Activated CD4-positive, CD25-positive, alpha-beta regulatory T cell treated with anti-CD3 and anti-CD28 coated beads, Interleukin-2, amount 50 U/mL, for 24 hours (primary cell): ENCODE measurements at places on chromosomes 7 and 10.

DNA sequence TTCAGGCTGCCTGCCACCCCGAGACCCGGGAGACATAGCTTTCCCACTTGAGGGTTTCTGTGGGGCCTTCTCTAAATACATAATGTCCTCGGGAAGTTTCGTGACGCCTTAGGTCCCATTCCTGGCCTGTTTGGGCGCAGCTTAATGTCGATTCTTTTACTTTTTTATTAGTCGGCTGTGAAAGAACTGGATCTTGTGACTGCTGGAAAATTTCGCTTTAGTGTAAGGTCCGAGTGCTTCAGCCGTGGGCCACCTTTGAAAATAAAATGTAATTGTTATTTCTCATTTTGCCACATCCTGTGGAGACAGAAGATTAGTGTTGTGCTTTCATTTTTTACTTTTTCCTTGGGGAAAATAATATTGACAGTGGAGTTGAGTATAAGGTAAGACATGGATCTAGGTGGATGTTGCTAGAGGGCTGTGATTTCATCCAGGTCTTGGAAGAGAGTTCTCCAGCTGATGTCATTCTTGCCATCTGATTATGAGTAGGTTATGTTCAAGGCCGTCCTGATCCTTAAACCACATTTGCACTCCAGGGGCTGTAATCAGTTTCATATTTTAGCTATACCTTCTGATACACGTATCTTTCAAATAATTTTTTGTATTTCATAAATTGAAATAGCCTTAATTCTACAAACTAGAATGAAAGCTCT is 830 bp downstream of the RAB18 start:
- ATAC-seq: no peak

DNA sequence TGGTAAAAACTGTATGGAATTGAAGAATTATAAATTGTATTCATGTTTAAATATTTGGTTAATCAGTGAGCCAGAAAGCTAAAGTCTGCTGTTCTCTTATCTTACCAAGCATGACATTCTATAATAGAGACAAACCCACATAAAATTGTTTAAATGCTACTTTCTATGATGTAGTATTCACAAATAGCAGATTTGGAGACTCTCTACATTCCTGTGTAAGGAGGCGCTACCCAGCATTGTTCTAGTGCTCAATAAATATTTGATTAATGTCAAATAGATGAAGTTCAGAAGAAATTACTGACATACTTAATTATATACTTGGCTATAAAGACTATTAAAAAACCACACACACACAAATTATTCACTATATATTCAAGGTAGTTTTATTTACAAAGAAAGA is 49.8 kb downstream of the DOCK4 start:
- ATAC-seq: no peak

DNA sequence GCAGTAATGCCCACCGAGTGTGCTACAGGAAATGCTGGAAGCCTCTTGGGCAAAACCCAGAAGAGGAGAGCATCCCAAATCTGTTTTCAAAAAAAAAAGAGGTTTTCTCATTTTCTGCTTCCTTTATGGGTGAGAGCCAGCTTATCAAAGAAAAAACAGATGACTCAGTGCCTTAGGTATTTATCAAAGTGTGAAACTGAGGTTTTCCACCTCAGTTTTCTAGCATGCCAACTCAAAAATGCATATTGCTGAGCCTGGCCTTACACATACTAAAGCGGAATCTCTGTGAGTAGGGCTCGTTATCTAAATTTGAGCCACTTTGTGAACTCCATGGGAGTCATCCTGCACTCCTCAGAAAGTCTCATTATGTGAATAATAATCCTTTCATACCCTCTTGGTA is 705.1 kb downstream of the SUGCT start:
- no peak for ATAC-seq

DNA sequence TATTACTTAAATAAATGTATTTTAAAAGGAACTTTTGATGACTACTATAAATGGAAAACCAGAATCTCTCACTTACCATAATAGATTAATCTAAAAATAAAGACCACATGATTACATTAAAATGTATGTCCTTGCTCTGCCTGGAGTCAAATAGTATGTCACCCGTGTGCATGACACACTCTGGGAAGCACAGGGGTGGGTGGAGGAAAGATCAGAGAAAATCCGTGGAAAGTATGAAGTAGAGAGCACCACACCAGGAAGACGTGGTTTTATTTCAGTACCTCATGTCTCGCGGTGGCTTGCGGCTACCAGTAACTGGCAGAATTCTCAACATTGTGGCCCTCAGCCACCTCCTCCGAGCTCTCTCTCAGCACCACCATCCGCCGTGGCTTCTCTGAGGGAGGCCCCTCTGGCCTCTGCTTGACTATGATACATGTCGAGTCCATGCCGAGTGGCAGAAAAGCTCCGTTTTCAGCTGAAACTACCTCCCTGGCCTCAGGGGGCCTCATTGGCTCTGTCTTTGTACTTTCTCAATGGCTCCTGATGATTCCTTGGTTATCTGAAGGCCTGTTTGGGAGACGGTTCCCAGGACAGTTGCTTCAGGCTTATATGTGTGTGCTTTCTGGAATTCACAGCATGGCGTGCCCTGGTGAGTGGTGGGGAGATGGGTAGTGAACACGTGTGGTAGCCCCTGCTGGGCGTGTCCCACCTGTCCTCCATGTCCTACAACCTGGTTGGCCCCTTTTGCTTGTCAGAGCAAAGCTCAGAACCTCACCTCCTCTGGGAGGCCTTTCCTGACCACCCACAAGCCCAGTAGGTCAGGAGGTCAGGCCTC is 49.8 kb downstream of the LHPP start:
- ATAC-seq: no peak

- ATAC-seq: no peak
Measured at GRCh38 chr10:76736815-76737618, 900.6 kb downstream of the KCNMA1 start.

DNA sequence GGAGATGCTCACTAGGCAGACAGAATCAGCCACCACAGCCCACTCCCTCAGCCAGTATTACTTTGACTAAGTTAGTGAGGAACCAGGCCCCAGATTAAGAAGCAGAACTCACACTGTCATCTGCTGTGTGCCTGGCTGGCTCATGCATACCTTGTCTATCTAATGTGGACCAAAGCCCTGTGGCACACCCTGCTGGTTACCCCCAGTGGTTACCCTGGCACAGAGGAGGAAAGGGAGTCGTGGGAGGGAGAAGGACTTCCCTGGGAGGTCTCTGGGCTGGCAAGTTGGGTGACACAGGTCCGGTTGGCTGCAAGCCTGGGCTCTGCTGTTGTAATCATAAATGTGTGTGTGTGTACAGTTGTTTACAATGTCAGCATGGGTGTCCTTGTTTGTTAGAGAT is 7.5 kb upstream of the SH2D4B start:
- ATAC-seq: peak; percentile 79

DNA sequence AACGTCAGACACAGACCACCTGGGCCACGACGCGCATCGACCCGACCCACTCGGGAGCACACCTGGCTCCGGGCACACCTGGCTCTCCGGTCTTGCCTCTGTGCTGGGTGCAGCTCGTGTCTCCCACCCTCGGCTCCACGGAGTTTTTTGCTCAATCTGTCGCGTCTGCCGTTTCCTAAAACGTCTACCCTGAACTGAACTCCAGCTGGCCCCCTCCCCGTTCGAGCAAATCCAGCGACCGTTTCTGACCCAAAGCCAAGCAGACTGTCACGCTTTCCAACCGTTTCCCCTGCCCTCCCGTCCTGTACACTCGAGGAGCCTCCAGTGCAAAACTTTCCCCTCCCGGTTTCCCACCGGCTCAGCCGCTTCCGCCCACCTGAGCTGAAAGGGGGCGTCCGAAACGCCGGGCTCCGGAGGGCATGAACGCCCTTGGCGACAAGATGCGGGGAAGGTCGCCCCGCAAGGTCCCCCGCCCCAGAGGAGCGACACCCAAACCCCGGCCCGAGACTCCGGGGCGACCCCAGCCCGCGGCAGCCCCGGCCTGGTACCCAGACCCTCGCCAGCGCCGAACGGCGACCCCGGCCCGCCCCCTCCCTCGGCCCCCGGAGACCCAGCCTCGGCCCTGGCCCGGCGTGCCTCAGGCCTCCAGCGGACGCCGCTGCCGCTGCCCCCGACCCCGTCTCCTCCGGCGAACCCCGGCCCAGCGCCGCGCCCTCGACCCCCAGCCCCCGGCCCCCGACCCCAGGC is 557 bp downstream of the CYTH3 start:
- peak; percentile 6 for ATAC-seq

DNA sequence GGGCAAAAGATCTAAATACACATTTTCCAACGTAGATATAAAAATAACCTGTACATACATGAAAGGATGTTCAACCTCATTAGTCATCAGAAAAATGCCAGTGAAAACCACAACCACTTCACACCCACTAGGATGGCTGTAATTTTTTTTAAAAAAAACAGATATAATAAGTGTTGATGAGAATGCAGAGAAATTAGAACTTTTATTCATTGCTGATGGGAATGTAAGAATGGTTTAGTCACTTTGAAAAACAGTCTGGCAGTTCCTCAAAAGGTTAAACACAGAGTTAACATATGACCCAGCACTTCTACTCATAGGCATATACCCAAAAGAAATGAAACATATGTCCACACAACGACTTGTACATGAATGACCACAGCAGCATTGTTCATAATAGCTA is 32.3 kb upstream of the PRKCQ start:
- ATAC-seq: peak; percentile 82

DNA sequence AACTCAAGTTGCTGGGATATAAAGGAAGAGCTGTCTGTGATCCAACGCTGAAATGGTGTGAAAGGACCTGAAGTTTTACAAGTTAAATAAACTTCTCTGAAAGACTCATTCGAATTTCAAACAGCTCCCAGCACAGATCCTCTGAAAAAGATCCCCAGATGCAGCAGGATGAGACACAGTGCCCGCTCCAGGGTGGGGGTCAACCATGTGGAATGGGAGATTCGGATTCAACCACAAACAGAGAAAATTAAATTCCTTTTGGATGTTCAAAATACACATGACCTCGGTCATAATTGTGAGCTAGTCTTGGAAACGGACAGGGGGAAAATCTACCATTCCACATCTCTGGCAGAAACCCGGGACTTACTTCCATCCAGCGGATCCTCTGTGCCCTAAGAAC is 119.6 kb downstream of the PRKAG2 start:
- ATAC-seq: no peak

DNA sequence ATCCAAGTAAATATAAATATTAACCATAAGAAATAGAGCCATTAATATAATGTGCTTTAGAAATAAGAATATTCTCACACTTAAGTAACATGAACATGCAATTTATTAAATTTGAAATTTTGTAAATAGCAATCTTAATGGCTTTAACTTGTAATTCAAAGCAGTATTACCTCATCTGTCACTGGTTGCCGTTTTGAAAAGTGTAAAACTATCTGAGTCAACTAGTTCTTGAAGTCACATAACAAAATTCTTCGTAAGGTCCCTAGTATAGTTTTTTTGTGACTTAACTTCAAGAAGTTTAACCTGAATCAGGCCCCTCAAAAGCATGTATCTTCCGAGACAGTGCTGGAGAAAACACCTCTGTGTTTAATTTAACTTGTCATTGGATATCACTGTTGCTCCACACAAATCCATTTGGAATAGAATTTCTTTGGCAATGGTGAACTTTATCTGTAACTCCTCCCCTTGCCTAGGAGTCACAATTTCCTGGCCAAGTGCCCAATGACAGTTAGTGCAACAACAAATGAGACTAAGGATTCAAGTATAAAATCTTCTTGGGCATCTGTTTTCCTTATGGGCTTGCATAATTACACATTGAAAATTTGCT is 47.1 kb downstream of the NT5C2 start:
- ATAC-seq: no peak

GRCh38 chr7:71835056-71835455 is 577.1 kb downstream of the CALN1 start:
- no peak for ATAC-seq

- ATAC-seq: no peak
Measured at GRCh38 chr7:138926241-138926612, 55.0 kb downstream of the KIAA1549 start.

DNA sequence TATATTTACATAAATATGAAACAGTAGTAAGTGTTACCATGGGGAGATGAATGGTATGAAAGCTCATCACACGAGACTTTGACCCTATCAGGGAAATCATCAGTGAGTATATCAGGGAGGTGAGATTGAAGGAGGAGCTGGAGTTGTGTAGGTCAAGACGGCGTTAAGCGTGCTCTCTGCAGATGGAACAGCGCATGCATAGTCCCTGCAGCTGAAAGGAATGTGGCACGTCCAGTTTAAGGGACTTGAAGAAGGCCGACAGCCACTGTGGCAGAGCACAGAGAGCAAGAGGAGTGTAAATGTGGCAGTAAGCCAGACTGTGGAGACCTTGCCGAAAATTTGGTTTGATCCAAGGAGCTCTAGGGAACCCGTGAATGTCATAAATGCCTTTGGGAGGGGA is 38.9 kb downstream of the POU6F2 start:
- no peak for ATAC-seq

DNA sequence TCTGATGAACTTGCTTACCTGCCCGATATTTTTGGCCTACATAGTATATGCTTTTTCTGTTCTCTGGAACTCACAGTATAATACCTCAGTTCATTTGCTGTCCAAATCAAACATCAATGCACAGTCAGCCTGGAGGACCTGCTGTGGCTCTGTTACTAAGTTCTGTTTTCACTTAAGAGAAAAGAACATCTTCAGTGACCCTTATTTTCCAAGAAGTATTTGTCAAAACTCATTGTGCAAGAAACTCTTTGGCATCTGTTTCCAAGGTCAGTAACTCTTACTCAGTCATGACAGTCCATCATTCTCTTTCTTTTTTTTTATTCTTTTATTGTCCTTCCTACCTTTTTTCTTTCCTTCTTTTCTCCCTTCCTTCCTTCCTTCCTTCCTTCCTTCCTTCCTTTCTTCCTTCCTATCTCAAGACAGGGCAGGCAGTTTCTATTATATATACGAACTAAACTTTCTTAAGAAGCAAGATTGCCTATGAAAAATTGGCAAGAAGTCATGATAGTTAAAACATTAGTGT is 37.8 kb upstream of the SEM1 start:
- no peak for ATAC-seq

DNA sequence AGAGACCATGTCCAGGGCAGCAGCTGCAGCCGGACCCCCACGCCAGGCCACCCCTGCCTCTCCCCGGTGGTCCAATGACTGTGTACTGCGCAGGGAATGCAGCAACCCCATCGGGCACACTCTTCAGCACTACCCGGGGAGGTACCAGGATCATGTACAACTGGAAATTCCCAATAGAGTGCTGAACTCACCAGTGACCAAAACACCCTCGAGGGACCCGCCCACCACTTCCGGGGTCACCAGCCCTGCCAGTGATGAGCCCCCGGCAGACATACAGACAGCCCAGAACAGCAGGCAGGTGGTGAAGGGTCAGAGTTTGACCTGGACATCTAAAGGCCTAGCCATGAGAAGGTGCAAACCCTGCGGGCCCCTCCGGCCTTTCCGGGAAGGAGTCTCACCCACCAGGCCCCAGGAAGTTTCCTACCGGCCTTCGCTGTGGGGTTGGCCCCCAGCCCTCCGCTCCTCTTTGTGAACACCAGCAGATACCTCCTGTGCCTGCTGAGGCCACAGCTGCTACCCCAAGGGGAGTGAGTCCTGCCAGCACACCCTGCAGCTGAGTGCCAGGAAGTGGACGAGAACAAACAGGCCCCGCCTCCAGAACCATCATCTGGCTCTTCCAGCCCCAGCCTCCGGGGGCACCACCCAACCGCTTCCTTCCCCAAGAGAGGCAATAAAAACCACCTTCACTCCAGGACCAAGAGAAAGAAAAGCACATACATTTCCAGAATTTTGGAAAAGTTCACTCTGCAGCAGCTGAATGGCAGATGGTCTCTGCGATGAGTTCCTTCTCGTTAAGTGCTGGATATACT is 5.0 kb upstream of the ANKRD61 start:
- peak; percentile 83 for ATAC-seq

GRCh38 chr7:16630654-16631053 is 14.9 kb downstream of the ANKMY2 start:
- ATAC-seq: no peak
